ENCODE measurements at places on chromosomes 1 and 21. TPM values are rescaled to one million over a fixed set of nuclear protein-coding genes. Genes with fewer than 3 reads are reported as not detected.

Gene PIK3R3
- 2.1 TPM for total RNA-seq

Gene LCE1E
- total RNA-seq = not detected

Gene KPRP
- total RNA-seq = not detected

Gene RPL11
- total RNA-seq = 2,017 TPM

Gene SIM2
- 1.3 TPM for total RNA-seq

Gene FCRL3
- 0.03 TPM for total RNA-seq

Gene GNG4
- total RNA-seq = 2.0 TPM

Gene GBP5
- total RNA-seq = 0.13 TPM

Gene GPR37L1
- total RNA-seq = not detected

Gene TAS1R1
- not detected for total RNA-seq

Gene SH2D2A
- 4.6 TPM for total RNA-seq

Gene PLA2G2F
- not detected for total RNA-seq

Gene LCE3D
- total RNA-seq = not detected

Data from HT1080 (cell line).